Left ventricle myocardium inferior (tissue), 1 donor: ENCODE measurements at places on chromosomes 4 and X. TPM values are rescaled to one million over a fixed set of nuclear protein-coding genes. Genes with fewer than 3 reads are reported as not detected.
A peak's percentile ranks its signal among the peaks of the same experiment; 100 is the strongest.

Gene CCKAR
- not detected for total RNA-seq

DNA sequence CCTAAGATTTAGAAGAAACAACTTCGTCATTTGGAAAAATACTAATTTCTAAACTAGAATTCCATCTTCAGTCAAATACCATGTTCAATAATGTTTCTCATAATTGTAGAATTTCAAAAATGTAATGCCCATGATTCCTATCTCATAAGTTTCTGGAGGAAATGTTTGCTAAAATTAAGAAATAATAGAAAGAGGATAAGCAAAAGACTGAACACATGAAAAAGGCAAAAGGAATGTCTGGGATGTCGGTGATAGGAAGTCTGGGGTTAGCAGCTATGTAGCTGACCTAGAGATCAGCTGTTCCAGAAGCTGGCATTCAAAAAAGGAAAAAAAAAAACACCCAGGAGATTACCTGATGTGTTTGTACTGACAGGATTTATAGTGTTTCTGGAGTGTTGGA lies 18.9 kb upstream of the PCDH10 start:
- no peak for DNase-seq

- no peak for DNase-seq
These were observed 278.2 kb upstream of the CXXC4 start for GRCh38 chr4:104772849-104773248.

DNA sequence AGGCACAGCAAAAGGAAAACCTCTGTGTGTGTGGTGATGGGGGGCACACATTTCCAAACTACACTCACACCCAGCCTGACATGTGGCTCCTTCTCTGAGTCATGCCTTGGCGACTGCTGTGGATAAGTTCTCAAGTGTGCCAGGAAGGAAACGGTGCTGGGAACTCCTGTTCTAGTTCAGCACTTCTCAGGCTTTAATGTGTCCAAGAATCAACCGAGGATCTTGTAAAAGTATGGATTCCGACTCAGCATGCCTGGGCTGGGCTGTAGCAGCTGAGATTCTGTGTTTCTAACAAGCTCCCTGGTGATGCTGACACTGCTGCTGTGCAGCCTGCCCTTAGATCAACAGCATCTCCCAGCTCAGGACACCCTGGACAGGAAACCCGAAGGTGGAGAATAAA lies 20.2 kb downstream of the CLNK start:
- peak; percentile 22 for DNase-seq

DNA sequence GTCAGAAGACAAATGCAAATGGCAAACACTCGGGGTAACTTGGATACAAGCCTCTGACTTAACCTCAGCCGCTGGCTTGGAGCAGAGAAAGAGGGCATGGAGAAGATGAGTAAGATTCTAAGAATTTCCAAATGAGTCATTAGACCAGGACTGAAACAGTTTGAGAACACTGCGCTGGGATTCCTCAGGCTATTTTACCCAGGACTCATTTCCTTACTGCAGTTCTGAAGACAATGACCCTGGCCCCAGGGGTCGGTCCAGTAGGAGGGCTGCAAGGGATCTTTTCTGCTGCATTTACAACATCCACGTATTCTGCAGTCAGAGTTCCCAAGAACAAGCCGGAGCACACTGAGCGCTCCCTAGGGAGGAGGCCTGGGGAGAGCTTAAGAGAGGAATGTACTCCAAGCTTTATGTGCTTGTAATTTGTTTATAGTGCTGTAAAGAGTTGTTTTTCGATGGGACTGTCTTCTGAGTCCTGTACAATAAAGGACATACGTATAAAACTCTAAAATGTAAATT lies 27.3 kb upstream of the SORBS2 start:
- DNase-seq: peak; percentile 48

GRCh38 chr4:103086551-103086950 lies 10.0 kb upstream of the SLC9B2 start:
- DNase-seq: no peak

DNA sequence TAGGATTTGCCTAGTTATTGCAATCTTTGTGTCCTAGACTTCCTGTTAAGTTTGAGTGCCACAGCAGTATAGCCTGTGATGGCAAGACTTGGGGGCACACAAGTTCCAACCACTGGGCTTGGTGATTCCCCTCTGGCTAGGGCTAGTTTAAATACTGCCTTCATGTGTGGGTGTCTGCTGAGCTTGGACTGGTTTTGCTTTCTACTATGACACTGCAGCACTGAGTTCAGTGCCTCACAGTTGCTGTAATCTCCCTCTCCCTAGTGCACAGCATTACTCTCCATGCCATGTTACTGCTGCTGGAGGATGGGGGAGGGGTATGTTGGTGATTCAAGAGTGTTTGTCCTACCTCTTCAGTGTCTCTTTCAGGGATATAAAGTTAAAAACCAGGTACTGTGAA lies 379.6 kb downstream of the IL15 start:
- no peak for DNase-seq
